Glomerular endothelial cell (primary cell): ENCODE measurements at places on chromosomes 16 and 17. TPM values are rescaled to one million over a fixed set of nuclear protein-coding genes. Genes with fewer than 3 reads are reported as not detected.

The MMD gene
- total RNA-seq, result 12.0 and 13.1 TPM in 2 replicates

The KRT20 gene
- total RNA-seq, result not detected in 2 replicates

DNA sequence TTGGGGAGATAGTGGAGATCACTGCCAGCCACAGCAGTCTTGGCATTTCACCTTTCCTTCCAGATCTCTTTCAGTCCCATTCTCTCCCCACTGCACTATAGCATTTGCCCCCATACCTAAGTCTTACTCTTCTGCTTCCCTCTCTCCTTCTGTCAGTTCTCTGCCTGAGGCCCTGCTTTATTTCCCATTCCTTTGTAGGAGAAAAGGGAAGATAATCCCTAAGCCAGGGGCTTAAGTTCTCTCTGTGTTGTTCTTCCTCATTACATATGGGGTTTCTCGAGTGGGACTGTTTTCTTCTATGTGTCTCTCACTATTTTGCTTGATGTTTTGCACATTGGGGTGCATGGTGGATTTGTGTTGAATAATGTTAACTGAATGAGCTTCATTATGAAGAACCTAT, 6.4 kb downstream of the KDM6B start:
- DNase-seq, result no peak

DNA sequence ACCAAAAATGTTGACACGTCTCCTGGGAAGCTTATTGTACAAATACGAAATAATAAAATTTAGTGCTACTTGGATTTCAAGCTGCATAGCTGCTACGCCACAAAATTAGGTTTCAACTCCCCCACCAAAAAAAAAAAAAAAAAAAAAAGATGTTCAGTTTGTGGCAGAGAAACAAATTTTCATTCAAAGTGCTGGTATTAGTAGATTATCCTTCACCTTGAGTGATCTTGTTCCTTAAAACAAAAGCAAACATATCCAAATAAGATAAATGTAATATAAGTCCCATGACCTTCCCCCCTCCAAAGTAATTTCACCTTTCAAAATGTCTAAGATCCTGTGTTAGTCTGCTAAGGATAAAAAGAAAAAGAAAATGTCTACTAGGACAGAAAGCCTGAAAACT, 2.2 kb downstream of the TOB1 start:
- DNase-seq, result no peak

DNA sequence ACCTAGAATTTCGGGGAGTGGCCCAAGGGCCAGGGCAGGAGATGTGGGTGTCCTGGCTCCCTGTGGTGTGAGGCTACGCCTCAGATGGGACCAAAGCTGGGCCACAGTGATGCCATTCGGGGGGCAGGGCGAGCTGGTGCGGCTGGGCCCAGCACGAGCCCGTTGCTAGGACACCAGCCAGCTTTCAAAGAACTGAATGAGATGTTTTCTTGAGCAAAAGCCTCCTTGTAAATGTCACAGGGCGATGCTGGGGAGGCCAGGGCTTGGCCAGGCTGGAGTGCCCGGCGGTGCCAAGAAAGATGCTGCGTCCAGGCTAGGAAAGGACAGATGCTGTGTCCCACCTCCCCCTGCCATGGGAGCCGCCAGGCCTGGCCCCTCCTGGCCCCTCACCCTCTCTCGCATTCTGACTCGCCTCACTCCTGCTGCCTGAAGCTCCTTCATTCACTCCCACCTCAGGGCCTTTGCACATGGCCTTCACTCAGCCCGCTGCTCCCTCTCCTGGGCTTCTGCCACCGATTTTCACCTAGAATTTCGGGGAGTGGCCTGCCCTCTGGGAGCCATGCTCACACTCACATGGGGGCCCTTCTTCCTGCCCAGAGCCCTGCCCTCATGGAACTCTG, 39.1 kb downstream of the CPNE2 start:
- DNase-seq, result no peak

DNA sequence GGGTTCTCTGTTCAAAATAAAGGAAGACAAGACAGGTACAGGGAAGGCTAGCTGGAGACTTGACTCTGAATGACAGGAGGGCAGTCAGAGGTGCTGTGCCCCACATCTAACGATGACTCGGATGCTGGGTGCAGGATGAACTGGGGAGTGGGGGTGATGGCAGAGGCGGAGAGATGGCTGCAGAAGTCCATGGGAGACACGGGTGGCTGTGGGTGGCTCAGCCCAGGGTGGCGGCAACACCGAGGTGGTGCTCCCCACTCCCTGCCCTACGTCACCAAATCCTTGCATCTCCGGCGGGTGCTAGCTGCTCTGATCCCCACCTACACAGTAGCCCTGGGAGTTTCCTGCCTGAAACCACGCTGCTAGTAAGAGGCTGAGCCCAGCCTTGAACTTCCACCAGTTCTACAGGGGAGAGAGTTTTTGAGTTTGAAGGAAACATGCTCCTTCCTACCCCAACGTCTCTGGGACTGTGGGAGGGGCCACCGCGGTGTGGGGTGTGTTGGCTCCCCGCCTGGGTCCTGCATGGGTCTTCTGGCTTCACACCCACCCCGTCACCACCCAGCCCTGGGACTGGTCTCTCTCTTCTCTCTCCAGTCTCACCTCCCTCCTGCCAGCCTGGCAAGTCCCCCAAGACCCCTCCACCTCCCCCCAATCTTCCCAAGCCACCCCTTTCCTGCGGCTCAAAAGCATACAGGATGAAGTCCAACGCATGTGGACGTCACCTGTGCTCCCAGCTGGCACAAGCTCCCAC, 4.5 kb downstream of the GSG1L start:
- no peak for DNase-seq

- DNase-seq, result no peak
These were observed 29.5 kb downstream of the SMURF2 start for GRCh38 chr17:64632606-64633005.

DNA sequence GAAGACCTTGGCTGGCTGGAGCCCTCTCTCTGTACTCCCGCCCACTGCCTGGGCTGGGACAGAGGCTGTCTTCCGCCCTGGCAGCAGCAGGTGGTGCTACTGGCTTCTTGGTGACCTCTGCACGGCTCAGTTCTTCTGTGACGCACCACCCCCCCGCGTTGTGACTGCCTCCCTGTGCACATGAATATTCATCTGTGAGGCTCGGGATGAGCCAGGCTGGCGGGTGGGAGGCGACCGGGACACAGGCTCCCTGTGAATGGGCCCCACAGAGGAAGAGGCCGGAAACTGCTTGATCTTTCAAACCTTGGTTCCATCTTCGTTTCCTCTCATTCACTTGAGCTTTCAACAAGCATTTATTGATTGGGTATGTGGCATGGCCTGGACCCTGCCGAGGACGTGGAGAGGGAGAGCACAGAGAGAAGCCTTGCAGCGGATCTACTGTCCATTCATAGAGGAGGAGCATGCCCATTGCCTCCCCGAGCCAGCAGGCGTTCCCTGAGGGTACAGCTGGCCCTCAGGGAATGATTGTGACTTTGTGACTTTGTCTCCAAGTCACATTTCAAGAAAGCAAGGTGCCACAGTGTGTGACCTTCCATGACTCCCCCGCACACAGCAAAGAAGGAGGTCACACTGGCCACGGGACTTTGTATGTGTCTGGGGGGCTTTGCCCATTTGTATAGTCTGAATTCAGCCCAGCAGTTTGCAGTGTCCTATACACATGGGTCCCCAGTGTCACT, 45.0 kb downstream of the B9D1 start:
- no peak for DNase-seq

DNA sequence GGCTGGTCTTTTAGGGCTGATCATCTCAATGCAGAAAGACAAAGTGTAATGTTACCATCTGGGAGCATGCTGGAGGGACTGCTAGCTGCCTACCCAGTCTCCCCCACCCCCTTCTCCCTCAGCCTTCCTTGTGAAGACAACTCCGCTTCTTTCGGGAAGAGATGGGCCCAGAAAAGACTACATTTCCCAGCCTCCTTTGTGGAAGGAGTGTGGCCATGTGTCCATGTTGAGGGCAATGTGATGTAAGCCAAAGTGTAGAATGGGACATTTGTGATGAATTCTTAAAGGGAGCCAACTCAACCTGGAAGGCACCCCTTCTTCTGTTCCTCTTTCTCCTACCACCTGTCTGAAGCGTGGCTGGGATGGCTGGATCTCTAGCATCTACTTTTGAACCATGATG, 16.3 kb downstream of the ABCC12 start:
- no peak for DNase-seq

- no peak for DNase-seq
These were observed 797 bp downstream of the GRB7 start for GRCh38 chr17:39738568-39738901.
